ENCODE measurements at places on chromosomes 12 and 14.

DNA sequence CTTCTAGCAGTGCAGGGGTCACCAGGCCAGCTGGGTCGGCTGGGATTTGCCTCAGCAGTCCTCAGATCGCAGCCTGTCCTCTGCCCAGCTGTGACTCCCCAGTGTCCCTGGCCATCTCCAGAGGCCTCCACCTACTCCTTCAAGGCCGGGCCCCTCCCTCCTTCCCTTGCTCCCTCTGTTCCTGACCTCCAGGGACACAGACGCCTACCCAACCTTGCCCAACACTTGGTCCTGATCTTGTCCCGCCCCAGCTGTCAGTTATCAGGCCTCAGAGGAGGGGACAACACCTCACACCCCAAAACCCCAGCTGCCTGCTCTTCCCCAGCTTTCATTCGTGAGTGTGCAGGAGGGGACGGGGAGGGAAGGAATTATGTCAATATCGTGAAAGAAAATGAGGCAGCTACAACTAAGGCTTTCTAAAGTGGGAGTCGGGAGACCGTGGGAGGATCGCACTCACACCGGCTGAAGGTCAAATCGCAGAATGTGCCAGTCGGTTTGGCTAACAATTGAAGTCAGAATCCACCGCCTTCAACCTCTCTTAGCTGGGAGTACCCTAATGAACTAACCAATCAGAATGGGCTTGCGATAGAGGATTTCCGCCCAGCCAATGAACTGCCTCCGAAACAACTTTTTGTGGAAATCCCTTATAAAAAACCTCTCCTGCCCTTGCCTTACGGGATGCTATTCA, 9.4 kb upstream of the PLBD2 start:
- no peak for DNase-seq

DNA sequence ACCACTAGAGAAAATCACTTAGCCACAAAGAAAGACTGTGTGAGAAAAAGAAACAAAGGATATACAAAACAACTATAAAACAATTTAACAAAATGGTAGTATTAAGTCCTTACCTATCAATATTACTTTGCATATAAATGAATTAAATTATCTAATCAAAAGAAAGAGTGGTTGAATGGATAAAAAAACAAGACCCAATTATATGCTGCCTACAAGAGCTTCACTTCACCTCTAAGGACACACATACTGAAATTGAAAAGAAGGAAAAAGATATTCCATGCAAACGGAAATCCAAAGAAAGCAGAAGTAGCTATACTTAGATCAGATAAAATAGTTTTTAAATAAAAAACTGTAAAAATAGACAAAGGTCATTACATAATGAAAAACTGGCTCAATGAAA, 134.9 kb upstream of the CCDC196 start:
- no peak for DNase-seq

DNA sequence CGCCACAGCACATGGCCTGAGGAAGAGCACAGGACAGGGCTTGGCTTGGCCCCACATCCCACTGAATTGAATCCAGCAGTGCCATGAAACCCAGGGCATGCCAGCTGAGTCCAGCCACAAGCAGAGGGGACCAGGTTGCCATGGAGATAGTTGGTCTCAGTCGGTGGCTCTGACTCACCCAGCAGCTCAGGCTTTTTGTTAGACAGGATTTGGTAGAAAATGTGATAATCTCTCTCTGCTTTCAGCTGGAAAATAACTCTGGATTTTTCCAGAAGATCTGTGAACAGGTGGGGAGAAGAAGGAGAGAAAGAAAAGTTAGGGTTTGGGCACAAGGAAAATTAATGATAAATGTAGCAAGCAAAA, 4.8 kb downstream of the MYH7 start:
- DNase-seq = no peak

GRCh38 chr14:88380405-88380804, 5.1 kb upstream of the SPATA7 start:
- DNase-seq = no peak

DNA sequence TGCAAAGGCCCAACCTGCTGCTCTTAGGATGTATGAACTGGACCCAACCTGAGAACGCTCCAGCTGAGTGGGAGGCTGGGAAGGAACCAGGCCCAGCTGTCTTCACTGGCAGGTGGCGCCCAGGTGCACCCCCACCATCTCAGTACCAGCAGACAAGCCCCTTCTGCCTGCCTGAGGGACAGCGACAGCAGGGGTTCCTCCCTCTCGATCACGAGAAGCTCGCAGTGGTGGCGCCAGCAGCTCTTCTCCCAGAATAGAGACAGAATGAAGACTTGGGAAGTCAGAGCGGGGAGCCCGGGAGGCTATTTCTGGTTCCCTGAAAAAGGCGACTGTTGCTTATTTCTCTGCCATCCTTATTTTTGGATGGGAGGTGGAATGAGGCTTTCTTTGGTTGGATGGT, 46.5 kb downstream of the CHGA start:
- DNase-seq = no peak

GRCh38 chr12:111143271-111143670, 222.9 kb upstream of the MYL2 start:
- no peak for DNase-seq

- no peak for DNase-seq
Measured at GRCh38 chr14:90299408-90299807, 32.3 kb downstream of the NRDE2 start.

DNA sequence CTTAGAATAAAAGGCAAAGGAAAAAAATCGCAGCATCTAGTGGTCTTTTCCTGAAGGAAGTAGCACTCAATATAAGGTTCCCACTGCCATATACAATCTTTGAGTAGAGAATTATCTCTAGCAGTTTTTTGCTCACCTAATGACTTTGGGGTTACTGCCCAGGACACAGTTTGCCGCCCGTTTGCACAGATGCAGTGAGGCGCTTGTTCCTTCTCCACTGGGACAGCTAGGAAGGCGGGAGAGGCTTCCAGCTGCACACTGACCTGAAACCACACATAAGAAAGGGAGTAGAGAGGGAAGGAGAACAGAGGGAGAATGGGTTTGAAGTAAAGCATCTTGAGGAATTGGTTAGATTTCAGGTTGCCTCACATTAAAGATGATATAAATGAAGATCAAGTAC, 25.5 kb downstream of the A2M start:
- no peak for DNase-seq

DNA sequence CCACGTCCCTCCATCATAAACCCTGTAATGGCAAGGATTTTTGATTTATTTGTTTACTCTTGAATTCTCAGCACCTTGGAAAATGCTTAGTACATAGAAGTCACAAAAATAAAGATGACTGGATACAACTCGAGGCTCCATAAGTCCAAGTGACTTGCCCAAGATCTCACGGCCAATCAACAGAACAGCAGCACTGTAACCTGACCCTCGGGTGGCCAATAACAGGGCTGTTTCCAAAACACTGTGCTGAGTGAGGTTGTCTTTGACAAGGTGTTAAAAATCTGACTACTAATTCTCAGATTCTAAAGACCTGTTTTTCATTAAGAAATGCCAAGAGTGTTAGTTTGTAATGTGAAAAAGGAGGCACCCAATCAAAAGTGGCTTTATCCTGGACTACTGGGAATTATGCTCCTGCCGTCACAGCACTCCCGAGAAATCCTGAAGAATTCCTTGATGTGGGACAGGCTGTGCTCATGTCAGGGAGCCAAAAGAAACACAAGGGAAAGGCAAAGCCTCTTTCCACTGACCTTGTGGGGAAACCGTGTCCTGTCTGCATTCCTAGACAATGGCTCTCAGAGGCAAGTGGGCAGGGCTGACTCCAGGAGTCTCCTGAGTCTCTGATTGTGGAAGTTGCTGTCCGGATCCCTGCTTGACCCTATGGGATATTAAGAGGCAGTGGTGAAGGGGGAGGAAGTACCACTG, 204.7 kb upstream of the PELI2 start:
- DNase-seq = no peak

GRCh38 chr14:35827678-35828472, 1.7 kb downstream of the BRMS1L start:
- DNase-seq = no peak

DNA sequence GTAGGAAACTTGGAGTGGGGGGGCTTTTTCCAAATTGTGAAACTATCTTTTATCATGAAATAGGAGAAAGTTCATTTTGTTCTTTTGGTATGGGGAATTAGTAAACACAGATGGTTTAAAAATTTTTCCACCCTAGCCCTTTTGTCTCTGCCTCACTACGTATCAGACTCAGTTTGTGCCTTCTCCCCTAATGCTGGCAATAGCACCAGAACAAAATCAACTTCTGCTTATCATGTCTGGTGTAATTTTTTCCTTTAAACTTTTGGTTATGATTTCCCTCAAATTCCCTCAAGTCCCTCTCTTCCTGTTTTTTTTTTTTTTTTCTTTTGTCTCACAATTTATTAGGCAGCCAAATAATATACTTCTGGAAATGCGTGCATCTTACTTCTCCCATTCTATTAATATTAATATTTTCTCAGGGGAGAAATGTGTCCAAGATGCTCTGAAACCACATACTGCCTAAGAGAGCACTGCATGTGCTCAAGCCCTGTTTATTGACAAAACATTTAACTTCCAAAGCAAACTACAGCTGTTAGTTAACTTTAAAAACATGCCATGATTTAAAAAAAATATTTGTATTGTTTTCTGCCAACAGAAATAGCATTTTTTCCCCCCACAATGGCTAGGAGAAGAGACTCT, 35.4 kb downstream of the TESPA1 start:
- no peak for DNase-seq

DNA sequence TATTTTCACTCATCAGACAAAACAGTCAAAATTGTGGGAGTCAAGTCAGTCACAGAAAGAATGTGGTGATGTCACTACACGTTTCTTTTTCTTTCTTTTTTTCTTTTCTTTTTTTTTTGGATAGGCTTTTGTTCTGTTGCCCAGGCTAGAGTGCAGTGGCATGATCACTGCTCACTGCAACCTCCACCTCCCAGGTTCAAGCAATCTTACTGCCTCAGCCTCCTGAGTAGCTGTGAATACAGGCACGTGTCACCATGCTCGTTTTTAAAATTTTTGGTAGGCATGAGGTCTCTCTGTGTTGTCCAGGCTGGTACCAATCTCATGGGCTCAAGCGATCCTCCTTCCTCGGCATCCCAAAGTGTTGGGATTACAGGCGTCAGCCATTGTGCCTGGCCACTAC, 2.3 kb downstream of the CLECL1 start:
- DNase-seq = no peak

DNA sequence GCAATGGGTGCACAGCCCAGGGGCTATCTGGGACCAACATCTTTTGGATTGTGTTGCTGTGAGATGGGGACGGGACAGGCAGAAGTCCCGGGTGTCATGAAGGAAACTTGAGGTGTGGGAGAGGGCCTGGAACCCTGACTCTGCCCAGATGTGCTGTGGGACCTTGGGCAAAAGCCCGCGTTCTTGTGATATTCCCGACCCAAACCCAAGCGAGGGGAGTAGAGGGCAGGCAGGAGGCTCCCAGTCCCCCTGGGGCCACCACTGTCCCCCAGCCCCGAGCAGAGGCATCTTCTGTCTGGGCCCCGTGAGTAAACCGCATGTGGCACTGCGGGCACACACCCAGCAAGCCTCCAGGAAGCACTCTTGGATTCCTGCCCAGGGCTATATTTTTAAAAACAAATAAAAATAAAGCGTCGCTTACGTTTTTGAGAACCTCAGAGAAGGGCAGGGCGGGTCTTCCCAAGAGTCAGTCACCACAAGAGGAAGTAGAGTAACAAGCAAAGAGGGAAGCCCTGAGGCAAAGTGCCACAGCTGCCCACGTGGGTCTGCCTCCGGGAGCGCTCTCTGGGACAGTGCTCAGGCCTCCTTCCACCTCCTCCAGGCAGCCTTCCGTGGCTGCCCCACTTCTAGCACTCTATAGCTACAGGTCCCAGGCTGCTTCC, 39.5 kb downstream of the BEGAIN start:
- DNase-seq = no peak

DNA sequence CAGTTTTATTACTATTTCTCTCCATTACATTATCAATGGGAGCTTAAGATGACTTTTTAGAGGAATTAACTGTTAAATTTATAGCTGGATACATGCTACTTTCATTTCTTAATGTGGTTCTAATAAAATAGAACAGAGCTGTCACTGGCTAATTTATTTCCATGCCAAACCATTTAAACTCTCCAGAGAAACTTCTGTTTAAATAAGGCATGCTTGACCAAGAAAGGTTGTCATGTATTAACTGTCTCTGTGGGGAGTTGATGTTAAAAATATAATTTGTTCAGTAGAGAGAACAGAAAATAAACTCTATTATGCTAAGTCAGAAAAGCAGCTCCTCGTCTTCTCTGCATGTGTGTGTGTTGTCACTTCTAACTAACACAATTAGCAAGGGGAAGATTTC, 447.4 kb downstream of the SLC16A7 start:
- no peak for DNase-seq

DNA sequence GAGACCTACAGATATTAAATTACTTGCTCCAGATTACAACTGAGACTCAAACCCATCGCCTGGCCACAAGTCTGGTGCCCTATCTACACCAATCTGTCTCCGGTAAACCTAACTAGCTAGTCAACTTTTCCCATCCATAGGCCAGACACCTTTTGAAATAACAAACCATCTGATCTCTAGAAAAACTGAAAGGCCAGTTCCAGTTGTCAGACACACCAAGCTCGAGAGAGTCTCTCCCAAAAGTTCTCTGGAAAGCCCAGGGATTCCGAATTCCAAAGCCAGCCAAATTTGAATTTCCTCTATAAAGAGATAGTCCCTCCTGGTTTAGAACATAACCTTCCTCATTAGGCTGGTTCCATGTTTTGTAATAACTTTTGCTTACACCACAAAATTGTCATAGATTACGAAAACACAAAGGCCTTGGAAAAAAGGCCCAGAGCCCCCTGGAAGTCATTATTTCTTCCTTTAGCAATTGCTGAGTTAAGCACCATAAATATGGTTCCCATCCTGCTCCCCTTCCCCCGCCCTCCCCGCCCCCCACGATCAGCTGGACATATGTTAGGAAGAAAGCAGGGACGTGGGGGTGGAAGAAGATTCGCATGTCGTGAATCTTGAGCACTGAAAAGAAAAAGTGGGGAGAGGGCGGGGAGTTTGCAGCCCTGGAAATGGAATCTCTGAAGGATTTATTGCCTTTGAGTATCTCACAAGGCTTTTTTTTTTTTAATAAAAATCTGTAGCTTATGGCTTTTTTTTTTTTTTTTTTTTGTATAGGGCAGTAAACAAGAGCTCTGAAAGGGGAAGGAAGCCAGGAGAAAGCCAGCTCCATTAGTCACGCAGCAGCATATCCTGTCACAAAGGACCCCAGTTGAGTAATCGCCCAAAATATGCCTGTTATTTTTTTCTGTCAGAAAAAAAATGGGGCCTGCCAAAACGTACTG, 110.4 kb downstream of the ZFP36L1 start:
- peak; percentile 9 for DNase-seq

- no peak for DNase-seq
Measured at GRCh38 chr12:34163443-34163842, 141.1 kb downstream of the ALG10 start.
